Liver (tissue), 10 donors: ENCODE measurements at places on chromosomes 12 and 14. TPM values are rescaled to one million over a fixed set of nuclear protein-coding genes. Genes with fewer than 3 reads are reported as not detected.

TAS2R7 gene
- total RNA-seq: 0.42 TPM

CDK2 gene
- 8.6 TPM for total RNA-seq

ANKS1B gene
- 3.4 TPM for total RNA-seq

DDIT3 gene
- total RNA-seq: 4.7 TPM

PCED1B gene
- 1.3 TPM for total RNA-seq

GRCh38 chr12:114976959-114977358 is 293.0 kb upstream of the TBX3 start:
- H3K36me3 ChIP-seq: no peaks in the 10 kb centered on the region
- no peak overlapping the region for H3K27ac ChIP-seq
- no peak overlapping the region for H3K4me3 ChIP-seq
- H3K27me3 ChIP-seq: no peaks in the 10 kb centered on the region
- no peaks in the 10 kb centered on the region for H3K4me1 ChIP-seq

- H3K4me3 ChIP-seq: no peak overlapping the region
- DNase-seq: no peak
- no peak overlapping the region for H3K27ac ChIP-seq
- no peaks in the 10 kb centered on the region for H3K27me3 ChIP-seq
Measured at GRCh38 chr14:94505206-94505605, 4.1 kb downstream of the SERPINA12 start.

DNA sequence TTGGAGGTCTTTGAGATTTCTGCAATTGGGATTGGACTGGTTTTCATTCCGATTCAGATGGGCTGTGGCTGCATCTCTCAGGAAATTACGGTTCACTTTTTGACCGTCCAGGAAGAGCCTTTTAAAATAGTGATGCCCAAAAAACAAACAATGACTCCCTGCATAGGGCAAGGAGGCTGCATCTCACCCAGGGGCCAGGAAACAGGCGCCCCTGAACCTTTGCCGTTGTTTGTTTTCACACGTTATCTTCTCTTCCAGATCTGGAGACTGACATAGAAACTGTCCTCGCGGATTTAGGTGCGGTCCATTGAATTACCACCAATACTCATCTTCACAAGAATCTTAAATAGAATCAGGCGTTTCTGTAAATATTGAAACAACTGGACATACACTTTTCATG is 66.0 kb downstream of the FLRT2 start:
- no peaks in the 10 kb centered on the region for H3K27me3 ChIP-seq
- no peak overlapping the region for H3K4me3 ChIP-seq
- DNase-seq: no peak
- H3K27ac ChIP-seq: no peak overlapping the region

DNA sequence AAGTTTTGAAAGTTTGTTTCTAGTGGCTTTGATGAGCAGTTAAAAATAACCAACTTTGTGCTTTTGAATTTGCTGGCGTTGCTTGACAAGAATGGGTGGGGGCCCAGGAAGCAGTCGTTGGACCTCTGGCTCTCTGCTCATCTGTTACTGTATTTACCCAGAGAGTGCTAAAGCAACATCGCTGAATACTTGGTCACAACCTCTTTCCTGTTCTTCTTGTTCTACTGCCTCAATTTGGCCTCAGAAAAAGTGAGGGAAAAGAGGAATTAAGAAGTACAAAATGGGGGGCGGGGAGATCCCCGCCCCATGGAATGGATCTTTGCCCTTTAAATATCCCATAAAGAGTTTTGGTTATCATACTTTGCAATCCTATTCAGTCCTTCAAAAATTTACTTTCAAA is 221.5 kb upstream of the G2E3 start:
- no peaks in the 10 kb centered on the region for H3K27me3 ChIP-seq
- no peaks in the 10 kb centered on the region for H3K4me1 ChIP-seq
- no peak overlapping the region for H3K27ac ChIP-seq
- H3K4me3 ChIP-seq: no peak overlapping the region
- no peaks in the 10 kb centered on the region for H3K36me3 ChIP-seq

DNA sequence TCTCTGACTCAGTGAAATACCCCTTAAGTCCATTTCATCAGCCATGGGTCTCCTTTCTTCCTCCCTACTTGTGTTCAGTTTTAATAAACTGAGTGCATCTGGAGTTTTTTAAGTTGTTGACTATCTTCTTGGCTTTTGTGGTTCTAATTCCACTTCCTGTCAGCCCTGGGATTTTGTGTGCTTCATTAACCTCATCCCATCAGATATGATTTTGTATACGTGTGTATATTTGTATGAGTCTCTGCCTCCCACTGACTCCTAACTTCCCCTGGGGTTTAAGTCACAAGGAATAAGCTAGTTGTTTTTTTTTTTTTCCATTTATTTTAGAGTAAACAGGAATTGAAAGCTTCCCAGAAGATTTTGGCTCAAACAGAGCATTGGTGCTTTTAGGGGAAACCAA is 62.7 kb downstream of the TTLL5 start:
- no peak for DNase-seq
- H3K27me3 ChIP-seq: no peaks in the 10 kb centered on the region
- H3K4me3 ChIP-seq: no peak overlapping the region
- peak overlapping the region; percentile 16 for H3K27ac ChIP-seq
- H3K36me3 ChIP-seq: no peaks in the 10 kb centered on the region
- no peaks in the 10 kb centered on the region for H3K4me1 ChIP-seq

DNA sequence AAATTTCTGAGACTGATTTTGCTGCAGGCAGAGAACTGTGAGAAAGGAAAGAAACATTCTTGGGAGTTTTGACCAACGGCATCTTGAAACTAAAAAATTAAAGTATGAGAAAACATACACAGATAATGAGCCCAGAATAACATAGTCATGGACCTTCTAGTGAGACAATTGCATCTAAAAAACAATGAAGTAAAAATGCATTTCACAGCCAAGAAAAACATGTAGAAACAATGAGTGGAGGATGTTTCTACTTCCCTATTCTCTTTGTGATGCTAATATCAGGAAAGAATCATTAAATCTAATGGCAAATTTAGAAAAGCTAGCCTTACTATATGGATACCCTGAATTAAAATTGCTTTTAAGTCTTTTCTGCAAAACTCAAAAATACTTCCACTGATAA is 12.2 kb upstream of the PLEKHG7 start:
- H3K27me3 ChIP-seq: no peaks in the 10 kb centered on the region
- H3K4me3 ChIP-seq: no peak overlapping the region
- no peak overlapping the region for H3K27ac ChIP-seq
- no peaks in the 10 kb centered on the region for H3K4me1 ChIP-seq

DNA sequence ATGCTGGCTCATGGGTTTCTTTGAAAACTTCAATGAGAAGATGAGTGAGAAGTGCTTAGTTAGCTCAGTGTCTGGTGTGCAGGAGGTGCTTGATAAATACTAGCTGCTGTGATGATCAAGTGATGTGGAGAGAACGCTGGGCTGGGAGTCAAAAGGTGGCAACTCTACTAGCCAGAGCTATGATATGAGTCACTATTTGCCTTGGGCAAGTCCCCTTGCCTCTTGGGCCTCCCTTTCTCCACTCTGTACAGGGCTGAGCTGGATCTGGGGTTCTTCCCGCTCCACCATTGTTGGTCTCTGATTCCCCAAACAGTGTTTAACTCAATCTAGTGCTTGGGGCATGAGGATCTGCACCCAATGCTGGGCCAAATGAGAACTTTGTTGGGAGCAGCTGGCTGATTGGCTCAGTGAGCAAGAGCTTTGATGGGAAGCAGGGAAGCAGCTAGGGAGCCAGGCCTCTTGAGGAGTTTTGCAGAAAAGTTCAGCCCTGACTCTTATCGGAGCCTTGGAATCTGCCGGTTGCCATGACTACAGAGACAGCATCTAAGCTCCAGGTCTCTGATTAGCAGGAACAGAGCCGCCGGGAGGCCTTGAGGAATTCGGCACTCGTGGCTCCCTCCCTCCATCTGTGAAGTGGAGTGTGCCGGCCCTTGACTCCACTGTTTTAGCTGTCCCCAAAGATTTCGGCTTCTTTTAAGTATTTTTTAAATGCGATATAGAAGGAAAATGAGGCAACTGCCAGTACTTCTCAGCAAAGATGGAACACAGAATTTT is 82.1 kb upstream of the HSPB8 start:
- no peak for DNase-seq
- H3K4me1 ChIP-seq: no peaks in the 10 kb centered on the region
- H3K4me3 ChIP-seq: no peak overlapping the region
- no peaks in the 10 kb centered on the region for H3K36me3 ChIP-seq

DNA sequence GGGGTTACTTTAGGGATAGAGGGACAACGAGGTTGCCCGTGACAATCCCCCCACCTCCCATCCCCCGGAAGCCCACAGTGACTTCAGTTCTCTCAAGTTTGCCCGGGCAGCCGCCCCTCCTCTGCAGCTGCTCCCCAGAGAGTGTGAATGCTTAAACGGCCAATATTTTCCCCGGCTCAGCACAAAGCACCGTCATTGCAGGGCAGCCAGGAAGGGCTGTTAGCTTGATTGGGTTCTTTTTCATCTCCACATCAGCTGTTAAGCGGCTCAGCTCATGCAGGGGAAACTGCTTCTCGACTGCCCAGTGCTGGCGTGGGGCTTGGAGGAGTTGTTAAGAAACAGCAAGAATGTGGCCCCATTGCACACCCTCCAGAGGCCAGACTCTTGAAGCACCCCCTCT is 120.5 kb upstream of the NCOR2 start:
- no peak for DNase-seq
- H3K4me3 ChIP-seq: no peak overlapping the region
- H3K27ac ChIP-seq: no peak overlapping the region
- H3K36me3 ChIP-seq: no peaks in the 10 kb centered on the region
- H3K27me3 ChIP-seq: no peaks in the 10 kb centered on the region

DNA sequence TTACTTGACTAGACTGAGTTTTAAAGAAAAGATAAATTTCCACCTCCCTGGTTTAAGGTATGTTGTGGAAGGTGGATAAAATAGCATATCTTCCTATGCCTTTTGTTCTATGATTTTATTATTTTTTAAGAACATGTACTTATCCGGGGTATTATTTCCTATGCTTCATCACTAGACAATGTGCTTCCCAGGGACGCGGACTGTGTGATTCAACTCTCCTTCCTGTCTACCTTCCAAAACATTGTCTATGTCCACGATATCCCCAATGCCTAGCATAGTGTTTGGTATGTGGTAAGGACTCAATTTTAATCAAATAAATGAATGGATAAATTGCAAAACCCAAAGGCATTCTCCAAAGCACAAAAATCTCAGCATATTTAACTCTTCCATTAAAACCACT is 8.3 kb upstream of the CCND2 start:
- H3K36me3 ChIP-seq: no peaks in the 10 kb centered on the region
- no peak overlapping the region for H3K4me3 ChIP-seq
- no peaks in the 10 kb centered on the region for H3K27me3 ChIP-seq
- DNase-seq: no peak

DNA sequence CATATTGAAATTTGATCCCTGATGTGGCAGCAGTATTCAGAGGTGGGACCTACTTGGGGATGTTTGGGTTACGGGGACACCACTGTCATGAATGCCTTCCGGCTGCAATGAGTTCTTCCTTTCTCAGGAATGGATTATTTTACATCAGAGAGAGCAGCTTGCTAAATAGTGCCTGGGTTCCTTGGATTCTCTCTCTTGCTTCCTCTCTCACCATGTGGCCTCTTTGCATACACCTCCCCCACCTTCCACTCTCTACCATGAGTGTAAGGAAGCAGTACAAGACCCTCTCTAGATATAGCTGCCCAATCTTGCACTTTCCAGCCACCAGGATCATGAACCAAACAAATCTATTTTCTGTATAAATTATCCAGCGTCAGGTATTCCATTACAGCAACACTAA is 15.4 kb upstream of the SCAF11 start:
- no peak overlapping the region for H3K4me3 ChIP-seq
- H3K36me3 ChIP-seq: no peaks in the 10 kb centered on the region
- H3K4me1 ChIP-seq: no peaks in the 10 kb centered on the region
- no peak overlapping the region for H3K27ac ChIP-seq
- H3K27me3 ChIP-seq: no peaks in the 10 kb centered on the region

DNA sequence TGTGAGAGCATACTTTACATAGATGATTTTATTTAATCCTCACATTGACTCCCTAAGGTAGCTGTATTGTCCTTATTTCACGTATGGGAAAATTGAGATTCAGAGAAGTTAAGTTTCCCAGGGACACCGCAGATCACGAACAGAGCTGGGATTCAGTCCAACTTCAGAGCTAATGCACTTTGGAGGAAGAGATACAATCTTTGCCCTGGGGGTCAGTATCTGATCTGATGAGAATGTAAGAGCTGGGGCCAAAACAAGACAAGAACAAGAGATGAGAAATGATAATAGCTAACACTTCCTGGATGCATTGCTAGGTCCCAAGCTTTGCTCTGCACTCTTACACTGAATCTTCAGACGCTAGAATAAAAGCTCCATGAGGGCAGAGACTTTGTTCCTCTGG is 6.0 kb upstream of the CSAD start:
- H3K27me3 ChIP-seq: no peaks in the 10 kb centered on the region
- no peak overlapping the region for H3K4me3 ChIP-seq
- DNase-seq: no peak

DNA sequence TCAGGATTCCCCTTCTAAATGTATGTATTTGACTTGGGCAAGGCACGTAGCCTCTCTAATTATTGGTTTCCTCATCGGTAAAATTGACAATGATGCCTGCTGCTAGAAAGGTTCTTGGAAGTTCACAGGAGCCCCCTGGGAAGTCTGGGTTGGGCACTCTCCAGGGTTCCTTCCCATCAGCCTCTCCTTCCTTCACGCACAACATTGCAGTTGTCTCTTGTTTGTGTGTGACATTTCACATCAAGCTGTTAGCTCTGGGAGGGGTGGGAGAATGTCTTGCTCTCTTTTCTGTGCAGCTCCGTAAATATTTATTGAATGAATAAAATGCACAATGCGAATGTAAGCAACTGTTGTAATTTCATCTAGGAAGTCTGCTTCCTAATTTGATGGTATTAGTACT is 153.2 kb upstream of the PRICKLE1 start:
- DNase-seq: no peak
- no peaks in the 10 kb centered on the region for H3K27me3 ChIP-seq
- H3K4me1 ChIP-seq: peaks cover 1% of the 10 kb centered on the region
- no peaks in the 10 kb centered on the region for H3K36me3 ChIP-seq
- no peak overlapping the region for H3K27ac ChIP-seq

DNA sequence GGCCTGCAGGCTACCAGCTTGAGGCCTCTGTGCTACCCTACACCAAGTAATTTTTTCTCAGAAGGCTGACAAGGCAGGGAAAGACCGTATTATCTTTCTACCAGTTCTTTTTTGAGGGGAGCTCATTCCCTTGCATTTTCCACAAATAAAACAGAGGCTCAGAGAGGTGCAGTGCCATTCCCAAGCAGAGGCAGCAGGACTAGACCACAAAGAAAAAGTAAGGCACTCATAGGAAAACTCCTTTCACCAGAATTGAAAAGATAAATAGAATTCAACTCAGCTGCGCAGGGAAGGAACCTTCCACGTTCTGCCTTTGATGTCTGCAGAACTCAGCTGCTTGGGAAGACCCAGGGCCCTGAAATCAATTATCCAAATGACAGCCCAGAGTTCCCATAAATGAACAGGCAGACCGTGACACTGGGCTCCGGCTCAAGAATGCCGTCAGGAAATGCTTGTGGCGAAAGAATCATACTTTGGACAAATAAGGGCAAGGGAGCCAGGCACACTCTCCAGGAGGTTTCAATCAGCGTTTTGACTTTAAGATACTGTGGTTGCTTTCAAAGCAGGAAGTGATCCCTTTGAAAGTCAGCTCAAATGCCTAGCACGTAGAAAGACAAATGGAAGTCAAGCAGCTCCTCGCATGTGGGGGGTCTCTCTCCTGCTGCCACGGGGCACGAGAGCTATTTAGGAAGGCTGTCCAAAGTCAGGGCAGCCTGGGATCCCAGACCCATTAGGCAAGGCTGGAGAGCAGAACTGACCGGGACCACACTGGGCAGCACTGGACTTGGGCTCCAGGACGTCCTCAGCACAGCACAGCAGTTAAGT is 14.0 kb downstream of the KCTD10 start:
- DNase-seq: no peak
- H3K4me1 ChIP-seq: peaks cover 6% of the 10 kb centered on the region
- H3K36me3 ChIP-seq: peaks cover 11% of the 10 kb centered on the region
- H3K27ac ChIP-seq: peak overlapping the region; percentile 84
